Activated naive CD8-positive, alpha-beta T cell treated with anti-CD3 and anti-CD28 coated beads, Interleukin-2, amount 10 ng/mL, durations not matched to agents 7 days and 5 days (primary cell): ENCODE measurements at places on chromosomes 12 and 14. TPM values are rescaled to one million over a fixed set of nuclear protein-coding genes. Genes with fewer than 3 reads are reported as not detected.

BDKRB2 gene
- total RNA-seq, result not detected

GRCh38 chr12:124679533-124680371, 112.3 kb upstream of the NCOR2 start:
- no peak for DNase-seq
- H3K36me3 ChIP-seq, result no peaks in the 10 kb centered on the region
- no peak overlapping the region for H3K27ac ChIP-seq
- no peaks in the 10 kb centered on the region for H3K4me1 ChIP-seq
- no peak overlapping the region for H3K4me3 ChIP-seq

DNA sequence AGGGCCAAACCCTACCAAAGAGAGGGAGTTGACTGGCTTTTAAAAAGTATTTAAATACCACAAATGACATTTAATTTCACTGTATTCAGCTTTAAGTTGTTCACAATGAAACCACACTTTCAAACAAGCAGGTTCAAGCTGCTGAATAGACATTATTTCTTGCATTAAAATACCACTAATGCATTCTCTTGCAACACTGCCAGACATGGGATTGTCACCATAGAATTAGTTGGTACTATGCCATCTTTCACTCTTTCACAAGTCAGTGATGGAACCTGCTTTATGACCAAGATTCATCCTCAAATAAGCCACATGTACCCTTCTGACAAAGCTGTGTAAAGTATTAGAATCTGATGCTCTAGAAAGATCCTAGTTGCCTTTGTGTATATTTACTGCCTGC, 239.4 kb downstream of the PAWR start:
- H3K27me3 ChIP-seq, result no peaks in the 10 kb centered on the region
- H3K4me3 ChIP-seq, result no peak overlapping the region
- no peak for DNase-seq
- H3K4me1 ChIP-seq, result no peaks in the 10 kb centered on the region
- H3K27ac ChIP-seq, result no peak overlapping the region
- H3K36me3 ChIP-seq, result no peaks in the 10 kb centered on the region

GRCh38 chr14:63659726-63660125, 18.1 kb upstream of the WDR89 start:
- H3K27ac ChIP-seq, result no peak overlapping the region
- no peak overlapping the region for H3K4me3 ChIP-seq
- no peaks in the 10 kb centered on the region for H3K27me3 ChIP-seq
- no peak for DNase-seq
- peaks cover 2% of the 10 kb centered on the region for H3K36me3 ChIP-seq
- no peaks in the 10 kb centered on the region for H3K4me1 ChIP-seq

RDH5 gene
- total RNA-seq, result 21.2 TPM

DNA sequence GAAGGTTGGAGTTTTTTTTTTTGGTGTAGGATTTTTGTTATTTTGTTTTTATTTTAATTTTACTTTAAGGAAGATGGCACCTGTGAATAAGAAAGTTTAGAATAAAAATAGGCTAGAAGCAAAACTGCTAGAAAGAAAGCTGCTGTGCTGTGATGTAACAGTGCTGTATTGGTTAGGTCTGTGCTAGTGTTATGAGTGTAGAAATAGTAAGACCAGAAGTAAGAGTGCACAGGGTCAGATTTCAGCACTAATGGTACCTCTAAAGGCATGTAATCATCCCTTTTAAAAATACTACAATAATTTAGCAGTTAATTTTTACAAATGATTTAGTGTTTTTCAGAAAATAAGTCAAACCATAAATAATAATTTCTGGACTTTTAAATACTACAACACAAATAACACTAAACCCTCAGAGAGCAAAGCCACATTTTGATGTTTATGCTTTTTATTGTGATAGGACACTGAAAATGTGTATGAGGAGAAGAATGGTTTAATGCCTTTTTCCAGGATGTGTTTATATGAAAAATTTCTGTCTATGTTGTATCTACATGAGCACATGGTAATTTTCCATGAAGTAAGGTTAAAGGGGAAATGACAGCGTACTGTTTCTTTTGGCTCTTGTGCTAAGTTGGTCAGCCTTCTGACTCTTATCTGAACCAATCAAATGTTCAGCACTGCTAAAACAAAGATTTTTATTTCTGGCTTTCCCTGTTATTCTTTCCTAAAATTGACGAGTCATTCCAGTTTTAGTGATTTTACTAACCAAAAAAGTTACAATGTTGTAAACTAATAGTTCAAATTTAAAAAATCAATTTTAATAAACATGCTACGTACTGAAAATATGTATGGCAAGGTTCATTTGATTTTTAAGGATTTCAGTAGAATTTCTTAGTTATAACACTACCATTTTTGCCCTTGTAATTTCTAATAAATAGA, 96.1 kb downstream of the PPHLN1 start:
- DNase-seq, result no peak
- H3K27ac ChIP-seq, result no peak overlapping the region
- peaks cover 8% of the 10 kb centered on the region for H3K4me1 ChIP-seq
- H3K27me3 ChIP-seq, result no peaks in the 10 kb centered on the region

ENDOU gene
- 0.30 TPM for total RNA-seq

DNA sequence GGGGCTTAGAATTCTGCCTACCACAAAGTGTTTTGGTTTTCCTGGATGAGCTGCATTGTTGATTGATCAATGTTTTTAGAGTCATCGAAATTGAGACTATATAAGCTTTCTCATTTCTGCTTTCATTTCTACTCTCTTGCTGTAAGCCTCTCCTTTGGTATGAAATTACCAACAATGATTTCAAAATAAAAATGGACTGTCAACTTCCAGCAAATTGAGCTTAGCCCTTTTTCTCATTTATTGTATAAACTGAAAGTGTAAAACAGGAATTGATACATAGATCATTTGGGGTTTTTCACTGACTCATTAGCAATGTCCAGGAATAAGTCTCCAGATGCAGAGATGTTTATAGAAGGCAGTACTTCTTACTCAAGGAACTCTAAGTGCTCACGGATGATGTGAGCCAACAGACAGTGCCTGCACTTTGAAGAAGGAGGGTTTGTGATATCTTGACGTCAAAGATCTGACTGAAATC, 20.0 kb upstream of the PCNX1 start:
- peak overlapping the region; percentile 97 for H3K27ac ChIP-seq
- no peak for DNase-seq
- H3K4me3 ChIP-seq, result peak overlapping the region; percentile 78

- no peaks in the 10 kb centered on the region for H3K27me3 ChIP-seq
- H3K4me3 ChIP-seq, result no peak overlapping the region
- peaks cover 20% of the 10 kb centered on the region for H3K36me3 ChIP-seq
- no peak for DNase-seq
These were observed 21.7 kb downstream of the BICDL1 start for GRCh38 chr12:120010661-120011230.

DNA sequence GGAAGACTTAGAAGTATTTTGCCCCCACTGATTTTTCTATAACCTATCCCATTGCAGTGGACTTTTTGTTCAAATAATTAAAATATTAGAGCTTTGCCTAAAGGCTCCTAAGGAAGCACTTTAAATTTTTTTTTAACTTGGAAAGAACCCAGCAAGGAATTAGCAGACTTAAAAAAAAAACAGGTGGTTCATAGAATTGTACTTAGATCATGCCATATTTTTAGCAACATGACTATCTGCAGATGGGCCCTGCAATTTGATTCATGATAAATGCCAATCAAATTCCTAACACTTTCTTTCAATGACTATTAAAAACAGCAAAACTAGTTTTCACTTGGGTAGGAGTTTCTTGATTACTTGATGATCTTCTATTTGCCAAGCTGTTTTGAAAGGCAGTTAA, 11.5 kb downstream of the ADAMTS20 start:
- H3K36me3 ChIP-seq, result no peaks in the 10 kb centered on the region
- H3K27me3 ChIP-seq, result no peaks in the 10 kb centered on the region
- no peak overlapping the region for H3K27ac ChIP-seq
- H3K4me1 ChIP-seq, result no peaks in the 10 kb centered on the region

CARMIL3 gene
- 0.91 TPM for total RNA-seq

DNA sequence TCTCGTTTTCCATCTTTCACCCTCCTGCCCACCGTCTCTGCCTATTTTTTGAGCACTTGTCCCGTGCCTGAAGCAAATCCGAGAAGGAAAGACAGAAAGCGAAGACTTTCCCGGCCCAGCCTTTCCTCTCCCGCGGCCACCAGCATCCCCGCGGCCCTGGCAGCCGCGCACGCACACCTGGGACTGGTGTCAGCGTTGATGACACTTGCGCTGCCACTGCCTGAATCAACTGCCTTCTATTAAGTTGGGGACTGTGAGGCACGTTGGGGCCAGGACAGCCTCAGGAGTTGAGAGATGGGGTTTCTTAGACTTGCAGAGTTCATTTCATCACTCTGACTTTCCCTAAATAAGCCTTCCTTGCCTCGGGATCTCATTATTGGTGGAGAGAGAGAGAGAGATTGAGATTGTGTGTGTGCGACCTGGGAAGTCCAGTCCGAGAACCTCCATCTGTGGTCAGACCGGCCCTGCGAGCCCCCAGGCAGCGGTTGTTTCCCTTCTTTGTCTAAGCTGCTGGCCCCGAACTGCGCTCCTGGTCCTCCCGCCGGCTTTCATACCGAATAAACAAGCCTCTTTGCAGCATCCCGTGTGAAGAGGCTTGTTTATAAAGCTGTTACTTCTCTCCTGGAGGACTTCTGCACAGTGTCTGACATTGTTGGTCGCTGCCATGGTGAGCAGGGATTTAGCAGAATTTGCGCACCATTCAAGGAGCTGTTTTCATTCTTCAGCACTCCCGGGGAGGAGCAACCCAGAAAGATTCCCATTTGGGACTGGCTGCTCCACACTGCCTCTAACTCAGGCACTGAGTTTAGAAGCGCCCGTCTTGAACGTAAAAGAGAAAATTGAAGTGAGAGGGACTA, 1.5 kb downstream of the PDZRN4 start:
- peaks cover 37% of the 10 kb centered on the region for H3K27me3 ChIP-seq
- peaks cover 1% of the 10 kb centered on the region for H3K36me3 ChIP-seq
- peaks cover 2% of the 10 kb centered on the region for H3K4me1 ChIP-seq
- no peak for DNase-seq

- no peak for DNase-seq
- no peak overlapping the region for H3K4me3 ChIP-seq
- H3K27me3 ChIP-seq, result peaks cover 7% of the 10 kb centered on the region
- H3K4me1 ChIP-seq, result peaks cover 5% of the 10 kb centered on the region
- H3K36me3 ChIP-seq, result no peaks in the 10 kb centered on the region
- H3K27ac ChIP-seq, result no peak overlapping the region
These were observed 9.3 kb downstream of the ST8SIA1 start for GRCh38 chr12:22325218-22325617.

DNA sequence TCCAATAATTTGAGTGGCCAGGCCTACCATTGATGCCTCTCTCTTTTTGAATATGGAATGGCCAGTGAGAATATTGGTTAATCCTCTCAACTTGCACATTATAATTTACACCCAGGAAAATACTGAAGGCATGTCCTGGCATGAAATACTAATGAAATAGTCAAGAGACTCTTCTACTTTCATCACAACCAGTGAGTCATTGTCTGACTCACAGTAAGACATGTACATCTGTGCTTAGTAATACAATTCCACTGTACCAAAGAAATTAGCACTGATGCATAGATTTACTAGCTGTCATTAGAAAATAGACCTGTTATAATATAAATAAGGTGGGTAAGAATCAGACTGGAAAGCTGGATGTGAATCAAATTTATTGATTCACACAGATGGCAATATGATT, 31.6 kb downstream of the KCNC2 start:
- peaks cover 2% of the 10 kb centered on the region for H3K27me3 ChIP-seq
- no peaks in the 10 kb centered on the region for H3K36me3 ChIP-seq
- no peaks in the 10 kb centered on the region for H3K4me1 ChIP-seq
- no peak for DNase-seq
- no peak overlapping the region for H3K27ac ChIP-seq

GRCh38 chr12:51548241-51548640, 42.8 kb upstream of the SCN8A start:
- peaks cover 24% of the 10 kb centered on the region for H3K27me3 ChIP-seq
- H3K36me3 ChIP-seq, result no peaks in the 10 kb centered on the region
- no peaks in the 10 kb centered on the region for H3K4me1 ChIP-seq
- DNase-seq, result no peak
- H3K27ac ChIP-seq, result no peak overlapping the region

ESPL1 gene
- total RNA-seq, result 90.5 TPM

NFATC4 gene
- not detected for total RNA-seq

ADAMTS20 gene
- not detected for total RNA-seq

DNA sequence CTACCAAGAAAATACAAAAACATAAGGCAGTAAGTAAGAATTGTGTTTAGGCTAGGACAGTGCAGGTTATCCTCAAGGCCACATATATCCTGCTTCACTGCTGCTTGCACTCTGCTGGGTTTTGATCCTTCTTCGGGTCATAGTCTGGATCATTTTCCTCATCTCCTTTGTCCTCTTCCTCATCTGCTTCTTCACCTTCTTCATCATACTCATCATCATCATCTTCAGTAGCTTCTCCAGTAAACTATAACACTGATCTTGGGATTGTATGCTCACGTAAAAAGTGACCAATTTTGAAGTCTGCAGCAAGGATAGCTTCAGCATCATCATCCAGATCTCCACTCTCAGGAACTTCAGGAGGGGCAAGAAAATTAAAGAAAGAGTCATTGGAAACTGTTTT, 29.4 kb downstream of the YARS2 start:
- DNase-seq, result no peak
- H3K4me3 ChIP-seq, result no peak overlapping the region
- H3K27ac ChIP-seq, result no peak overlapping the region
- H3K4me1 ChIP-seq, result peaks cover 1% of the 10 kb centered on the region
- H3K36me3 ChIP-seq, result peaks cover 16% of the 10 kb centered on the region

DNA sequence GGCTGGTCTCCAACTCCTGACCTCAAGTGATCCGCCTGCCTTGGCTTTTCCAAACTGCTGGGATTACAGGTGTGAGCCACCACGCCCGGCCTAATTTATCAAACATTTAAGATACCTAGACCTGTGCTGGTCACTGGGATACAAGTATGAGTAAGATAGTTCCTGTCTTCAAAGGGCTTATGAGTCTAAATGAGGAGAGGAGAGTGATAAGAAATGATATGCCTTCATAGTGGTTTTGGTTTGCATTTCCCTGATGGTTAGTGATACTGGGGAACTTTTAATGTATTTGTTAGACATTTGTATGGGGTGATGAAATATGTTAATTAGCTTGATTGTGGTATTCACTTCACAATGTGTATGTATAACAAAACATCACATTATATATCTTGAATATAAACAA, 21.2 kb downstream of the TMED10 start:
- H3K27ac ChIP-seq, result no peak overlapping the region
- H3K36me3 ChIP-seq, result peaks cover 22% of the 10 kb centered on the region
- no peak for DNase-seq
- peaks cover 40% of the 10 kb centered on the region for H3K4me1 ChIP-seq
- no peak overlapping the region for H3K4me3 ChIP-seq

- H3K4me1 ChIP-seq, result no peaks in the 10 kb centered on the region
- H3K27ac ChIP-seq, result no peak overlapping the region
- peaks cover 1% of the 10 kb centered on the region for H3K36me3 ChIP-seq
- H3K27me3 ChIP-seq, result no peaks in the 10 kb centered on the region
These were observed 26.2 kb upstream of the PLEKHD1 start for GRCh38 chr14:69458350-69458749.

PSMD9 gene
- 57.9 TPM for total RNA-seq

- peaks cover 4% of the 10 kb centered on the region for H3K4me1 ChIP-seq
- DNase-seq, result no peak
These were observed 53.7 kb downstream of the APAF1 start for GRCh38 chr12:98698603-98699463.
